ENCODE measurements at places on chromosomes 4 and X.

DNA sequence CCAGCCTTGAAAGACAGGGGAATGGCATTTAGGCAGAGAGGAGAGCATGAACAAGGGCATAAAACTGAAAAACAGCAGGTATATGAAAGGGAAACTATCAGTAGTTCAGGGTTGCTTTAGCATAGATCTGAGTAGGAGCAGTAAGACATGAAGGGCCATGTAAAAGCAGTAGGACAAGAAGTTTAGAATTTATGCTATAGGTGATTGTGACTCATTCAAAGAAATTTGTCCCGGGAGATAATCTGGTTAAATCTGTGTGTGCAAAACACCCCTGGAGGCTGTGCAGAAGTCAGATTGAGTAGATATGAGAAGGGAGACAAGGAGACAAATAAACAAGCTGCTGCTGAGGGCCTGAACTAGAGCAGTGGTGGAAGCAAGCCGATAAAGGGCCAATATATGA lies 109.1 kb upstream of the BMP3 start:
- DNase-seq, result no peak

GRCh38 chrX:140141444-140142029 lies 176.2 kb upstream of the CXorf66 start:
- no peak for DNase-seq

- no peak for DNase-seq
Observed at GRCh38 chr4:139762720-139763119, 97.1 kb downstream of the MGST2 start.

DNA sequence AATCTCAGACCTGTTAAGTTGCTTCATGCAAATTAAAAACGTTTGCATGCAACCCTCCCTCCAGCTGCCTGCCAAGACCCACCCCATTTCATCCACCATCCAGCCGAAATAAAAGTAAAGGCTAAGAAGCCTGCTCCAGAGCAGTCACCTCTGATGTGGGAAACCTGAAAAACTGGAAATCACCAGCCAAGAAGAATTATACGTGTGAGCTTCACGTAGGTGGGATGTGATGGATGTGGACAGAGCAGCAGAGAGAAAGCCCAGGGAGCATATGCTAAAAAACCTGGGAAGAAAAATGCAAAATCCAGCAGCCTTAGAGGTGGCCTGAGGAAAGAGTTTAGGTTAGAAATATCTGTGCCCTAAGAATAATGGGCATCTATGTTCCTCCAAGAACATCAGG lies 160.6 kb upstream of the STS start:
- no peak for DNase-seq

- no peak for DNase-seq
Observed at GRCh38 chr4:13542577-13543031, 1.7 kb downstream of the NKX3-2 start.

DNA sequence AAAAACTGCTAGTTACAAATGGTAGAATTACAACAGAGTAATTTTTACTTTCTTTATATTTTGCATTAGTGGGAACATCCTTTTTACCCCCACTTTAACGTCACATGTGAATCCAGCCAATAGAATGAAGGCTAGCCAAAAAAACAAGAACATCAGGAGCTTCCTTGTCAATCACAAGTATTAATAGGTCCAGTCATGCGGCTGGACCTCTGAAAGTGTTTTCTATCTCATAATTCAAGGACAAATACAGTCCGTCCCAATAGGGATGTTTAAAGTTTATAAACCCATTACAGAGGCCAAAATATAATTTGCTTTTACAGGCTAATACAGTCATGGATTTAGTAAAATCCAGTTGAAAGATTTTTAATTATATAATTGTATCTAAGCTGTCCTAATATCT lies 110.7 kb downstream of the APBB2 start:
- no peak for DNase-seq

GRCh38 chr4:17915439-17915838 lies 104.7 kb downstream of the NCAPG start:
- DNase-seq, result no peak

Data from thoracic aorta (tissue), 2 donors.